ENCODE measurements at places on chromosomes 3 and 15.

- no peak for DNase-seq
These were observed 8.7 kb upstream of the KY start for GRCh38 chr3:134659391-134660045.

DNA sequence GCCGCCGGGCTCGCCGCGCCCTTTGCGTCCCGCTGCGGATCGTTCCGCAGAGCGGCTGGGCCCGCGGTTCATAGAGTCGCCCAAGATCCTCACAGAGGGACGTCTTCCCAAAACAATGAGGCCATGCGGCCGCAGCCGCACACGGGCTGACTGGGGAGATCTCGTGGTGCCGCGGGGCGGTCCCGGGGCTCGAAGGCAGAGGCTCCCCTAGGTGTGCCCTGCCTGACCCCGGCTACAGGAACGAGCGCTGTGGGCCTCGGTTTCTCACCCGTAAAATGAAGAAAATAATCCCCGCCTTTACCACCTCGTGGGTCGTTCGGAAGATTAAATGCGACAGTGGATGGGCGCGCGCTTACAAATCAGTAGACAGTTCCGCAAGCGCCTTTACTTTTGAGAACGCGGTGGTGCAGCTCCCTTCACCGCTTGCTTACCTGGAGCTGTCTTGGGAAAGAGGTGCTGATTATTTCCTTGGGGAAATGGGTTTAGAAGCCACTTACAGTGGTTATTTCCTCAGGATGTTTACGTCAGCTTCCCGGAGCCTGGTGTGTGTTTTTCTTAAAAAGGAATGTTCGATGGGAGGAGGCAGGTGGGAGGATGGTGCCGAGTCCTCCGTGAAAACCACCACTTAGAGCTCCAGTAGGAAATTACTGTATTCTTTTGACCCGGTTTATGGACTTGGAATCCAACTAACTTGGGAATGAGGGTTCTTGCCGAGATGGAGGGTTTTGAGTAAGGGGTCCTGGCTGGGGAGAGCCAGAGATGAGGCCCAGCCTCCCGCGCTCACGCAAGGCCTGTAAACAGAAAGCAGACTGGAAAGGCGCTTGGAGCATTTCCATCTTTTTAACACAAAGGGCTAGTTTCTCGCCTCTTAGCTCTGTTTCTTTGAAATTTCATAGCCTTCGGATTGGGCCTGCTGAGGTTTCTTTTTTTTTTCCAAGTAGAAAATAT lies 1.9 kb upstream of the MEX3B start:
- no peak for DNase-seq

GRCh38 chr3:12675115-12675810 lies 11.3 kb upstream of the RAF1 start:
- no peak for DNase-seq

GRCh38 chr3:115503394-115503793 lies 119.9 kb upstream of the GAP43 start:
- DNase-seq: no peak

DNA sequence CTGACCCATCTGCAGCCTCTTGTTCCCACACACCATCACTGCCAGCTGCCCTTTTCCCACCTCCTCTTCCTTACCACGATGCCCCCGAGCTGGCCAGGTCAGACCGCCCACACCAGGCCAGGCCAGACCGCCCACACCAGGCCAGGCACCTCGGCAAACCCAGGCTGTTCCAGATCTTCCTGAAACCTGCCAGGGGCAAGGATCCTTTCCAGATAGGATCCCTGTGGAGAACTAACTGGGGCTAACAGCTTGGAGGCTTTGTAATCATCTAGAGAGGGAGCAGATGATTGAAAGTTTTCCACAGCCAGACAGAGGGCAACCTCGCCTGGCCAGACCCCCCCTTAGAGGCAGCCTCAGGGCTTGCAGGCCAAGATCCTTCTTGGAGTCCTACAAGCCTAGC lies 287.3 kb upstream of the TLE3 start:
- DNase-seq: no peak

GRCh38 chr3:18919158-18919557 lies 229.2 kb upstream of the KCNH8 start:
- DNase-seq: no peak

DNA sequence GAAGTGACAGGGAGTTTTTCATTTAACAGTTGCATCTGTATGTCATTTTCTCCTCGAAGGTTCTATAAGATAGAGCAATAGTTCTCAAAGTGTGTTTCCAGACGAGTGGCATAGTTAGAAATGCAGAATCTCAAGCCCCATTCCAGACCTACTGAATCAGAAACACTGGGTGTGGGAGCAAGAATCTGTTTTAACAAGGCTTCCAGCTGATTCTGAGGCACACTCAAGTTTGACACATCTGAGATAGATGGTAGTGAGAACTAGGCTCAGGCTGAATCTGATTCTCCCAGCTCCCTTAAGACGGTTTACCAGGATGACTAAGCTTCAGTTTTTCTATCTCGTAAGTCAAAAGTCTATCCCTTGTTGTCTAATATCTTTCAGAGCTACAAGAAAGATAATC lies 159.8 kb upstream of the NUDT16 start:
- DNase-seq: no peak

DNA sequence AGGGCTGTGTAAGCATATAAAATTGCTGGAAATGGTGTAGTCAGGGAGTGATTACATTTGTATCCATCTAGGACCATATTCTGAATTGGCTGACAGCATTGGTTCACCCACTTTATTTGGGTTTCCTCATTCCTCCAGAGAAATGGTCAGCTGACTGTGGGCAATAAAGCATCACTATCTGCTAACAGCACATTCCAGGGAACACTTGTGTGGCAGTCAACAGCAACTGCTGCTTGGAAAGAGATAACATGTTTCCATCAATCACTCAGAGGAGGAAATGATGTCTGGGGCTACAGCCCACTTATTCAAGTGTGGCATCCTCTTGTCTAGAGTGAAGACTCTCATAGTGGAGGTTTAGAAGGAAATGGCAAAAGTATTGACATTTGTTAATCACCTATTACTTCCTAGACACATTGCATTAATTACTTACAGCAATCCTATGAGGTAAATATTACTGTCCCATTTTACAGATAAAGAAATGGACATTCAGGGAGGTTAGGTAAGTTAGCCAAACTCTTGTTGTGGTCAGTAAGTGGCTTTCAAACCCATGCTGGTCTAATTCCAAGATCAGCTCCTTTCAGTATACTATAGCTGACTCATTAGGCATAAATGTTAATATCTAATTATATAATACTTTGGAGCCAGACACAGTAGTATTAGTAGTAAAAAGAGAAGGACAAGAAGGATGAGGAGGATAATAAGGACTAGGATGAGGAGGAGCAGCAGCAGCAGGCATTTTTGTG lies 247.8 kb downstream of the ALCAM start:
- DNase-seq: no peak

DNA sequence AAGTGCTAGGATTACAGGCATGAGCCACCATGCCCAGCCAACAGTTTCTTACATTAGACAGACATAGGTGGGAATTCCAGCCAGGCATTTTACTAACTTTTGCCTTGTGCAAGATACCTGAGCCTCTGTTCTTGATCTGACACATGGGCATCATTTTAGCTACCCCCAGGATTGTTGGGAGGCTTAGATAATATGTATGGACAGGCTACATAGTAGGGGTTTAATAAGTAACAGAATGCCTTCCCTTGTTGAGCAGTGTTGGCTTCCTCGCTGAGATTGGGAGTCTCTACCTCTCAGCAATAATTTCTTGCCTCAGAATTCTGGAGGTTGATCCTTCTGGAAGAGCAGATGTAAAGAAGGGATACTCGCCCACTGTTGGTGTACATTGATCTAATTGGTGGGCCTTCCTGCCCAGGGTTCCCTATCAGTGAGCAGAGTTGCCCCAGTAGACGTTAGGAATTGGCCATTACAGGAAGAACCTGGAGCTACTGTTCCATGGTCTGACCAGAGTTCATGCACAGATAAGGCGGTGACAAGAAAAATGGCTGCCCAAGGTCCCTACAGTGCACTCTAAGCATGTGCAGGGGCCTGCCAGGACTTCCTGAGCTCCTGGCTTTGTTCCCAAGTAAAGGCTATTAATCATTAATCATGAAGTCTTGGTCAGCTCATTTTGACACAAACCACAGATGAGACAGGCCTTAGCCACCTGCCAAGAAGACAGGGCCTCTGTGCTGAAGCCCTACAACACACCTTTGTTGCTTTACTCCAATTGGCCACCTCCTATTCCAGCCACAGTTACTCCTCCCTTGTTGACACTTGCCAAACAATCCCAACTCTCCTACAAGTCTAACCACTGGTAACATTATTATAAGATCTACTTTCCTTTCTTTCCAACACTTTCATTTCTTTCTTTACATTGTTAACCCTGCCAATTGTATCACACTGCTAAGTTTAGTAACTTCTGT lies 5.0 kb upstream of the IL17RE start:
- DNase-seq: no peak

GRCh38 chr3:119173325-119173724 lies at the start of gene UPK1B:
TSS of gene UPK1B (plus strand) at chr3:119173598. CDS start at chr3:119186742, 13,144 bp downstream.
- DNase-seq: no peak

DNA sequence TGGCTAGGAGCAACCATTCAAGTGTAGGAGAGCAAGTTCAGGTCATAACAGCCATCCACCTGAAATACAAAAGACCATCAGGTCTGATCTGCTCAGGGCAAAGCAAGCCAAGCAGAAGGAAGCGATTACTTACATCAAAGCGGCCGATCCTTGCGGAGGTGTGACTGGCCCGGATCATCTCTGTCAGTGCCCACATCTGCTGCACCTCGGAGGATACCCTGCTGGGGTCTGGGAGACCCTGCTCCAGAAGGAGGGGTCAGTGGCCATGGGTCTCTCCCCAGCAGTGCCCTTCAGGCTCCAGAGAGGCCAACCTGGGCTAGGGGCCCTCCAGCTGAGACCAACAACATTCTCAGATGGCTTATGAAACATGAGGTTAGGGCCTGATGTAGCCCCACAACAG lies 2.5 kb upstream of the AMT start:
- DNase-seq: no peak

DNA sequence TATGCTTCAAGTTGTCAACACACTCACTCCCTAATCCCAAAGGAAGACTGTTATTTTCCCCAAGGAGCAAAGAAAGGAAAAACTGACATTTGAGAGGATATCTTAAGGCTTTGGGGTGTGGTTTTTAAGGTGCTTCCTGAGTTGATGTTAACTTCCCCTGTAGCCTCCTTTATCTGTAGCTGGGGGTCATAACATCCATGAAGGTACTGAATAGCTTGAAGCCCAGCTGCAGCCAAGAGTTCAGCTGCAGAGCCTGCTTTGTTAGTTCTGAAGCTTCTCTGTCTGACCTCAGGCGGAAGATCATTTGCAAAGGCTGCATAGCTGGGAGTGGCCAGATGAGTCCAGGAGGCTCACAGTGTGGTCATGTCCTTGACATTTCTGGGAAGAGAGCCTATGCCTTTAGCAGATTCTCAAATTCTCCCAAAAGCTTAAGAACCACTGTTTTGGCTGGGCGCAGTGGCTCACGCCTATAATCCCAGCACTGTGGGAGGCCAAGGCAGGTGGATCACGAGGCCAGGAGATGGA lies 165.4 kb downstream of the SV2B start:
- DNase-seq: no peak

All from stimulated activated CD4-positive, alpha-beta T cell treated with anti-CD3 and anti-CD28 coated beads, Interleukin-1b, Interleukin-23, amount 100 ng/mL, for 24 hours (primary cell).